Left kidney (tissue), 8 donors: ENCODE measurements at places on chromosomes 3 and 15. TPM values are rescaled to one million over a fixed set of nuclear protein-coding genes. Genes with fewer than 3 reads are reported as not detected.

Gene FAM174B
- 35.2 TPM for polyA plus RNA-seq

Gene PAK6
- 6.5 TPM for polyA plus RNA-seq

Gene TBL1XR1
- polyA plus RNA-seq, result 181 TPM

Gene CCDC39
- polyA plus RNA-seq, result 9.8 TPM

Gene VWA5B2
- 2.2 TPM for polyA plus RNA-seq

Gene GABRR3
- 0.03 TPM for polyA plus RNA-seq

Gene PARP15
- polyA plus RNA-seq, result 0.45 TPM

Gene SPCS1
- 150 TPM for polyA plus RNA-seq

Gene FRMD4B
- 48.7 TPM for polyA plus RNA-seq

Gene CCR1
- polyA plus RNA-seq, result 2.0 TPM

Gene IL5RA
- 0.73 TPM for polyA plus RNA-seq

Gene CASR
- polyA plus RNA-seq, result 24.9 TPM

Gene SCN11A
- 1.8 TPM for polyA plus RNA-seq

Gene CHRNB4
- 3.3 TPM for polyA plus RNA-seq
